HS-5 (cell line): ENCODE measurements at places on chromosomes 1 and 21.

GRCh38 chr1:42833981-42834380, 12.4 kb upstream of the ZNF691 start:
- DNase-seq: no peak

- no peak for DNase-seq
Measured at GRCh38 chr1:34781844-34782391, 904 bp downstream of the GJB3 start.

DNA sequence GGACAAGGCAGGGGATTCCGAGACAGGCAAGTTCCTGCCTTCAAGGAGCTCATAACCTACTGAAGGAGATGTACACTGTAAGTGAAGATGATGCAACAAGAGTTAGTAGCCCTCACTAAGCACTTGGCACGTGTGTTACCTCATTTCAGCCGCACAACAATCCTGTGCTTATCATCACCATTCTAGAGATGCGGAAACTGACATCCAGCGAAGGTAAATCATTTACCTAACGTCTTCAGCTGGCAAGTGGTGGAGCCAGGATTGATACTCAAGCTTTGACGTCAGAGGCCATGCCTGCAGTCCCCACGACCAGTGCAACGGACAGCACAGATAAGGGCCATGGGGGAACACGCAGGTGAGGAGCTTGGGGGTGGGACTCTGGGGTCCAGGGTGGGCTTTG, 2.9 kb upstream of the UBXN10 start:
- DNase-seq: no peak

- no peak for DNase-seq
Measured at GRCh38 chr1:95067062-95067461, 5.7 kb downstream of the ALG14 start.

- no peak for DNase-seq
Measured at GRCh38 chr1:156248323-156248683, 447 bp upstream of the PAQR6 start.
